ENCODE measurements at places on chromosomes 7 and 10. TPM values are rescaled to one million over a fixed set of nuclear protein-coding genes. Genes with fewer than 3 reads are reported as not detected.

DNA sequence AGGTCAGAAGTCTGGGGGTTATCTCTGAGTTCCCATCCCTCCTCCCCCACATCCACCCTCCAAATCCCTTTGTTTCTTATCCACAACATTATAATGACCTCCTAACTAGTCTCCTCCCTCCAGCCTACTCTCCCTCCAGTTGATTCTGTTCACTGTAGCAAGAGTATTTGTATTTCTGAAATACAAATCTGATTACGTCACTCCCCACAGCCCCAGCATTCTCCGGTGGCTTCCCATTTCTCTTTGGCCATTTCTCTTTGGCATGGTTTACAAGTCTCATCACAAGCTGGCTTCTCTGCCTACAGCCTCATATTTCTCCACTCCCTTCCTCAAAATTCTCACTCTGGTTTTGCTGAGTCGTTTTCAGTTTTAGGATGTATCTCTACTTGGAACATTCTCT is 24.6 kb upstream of the MRPS33 start:
- DNase-seq = no peak

DNA sequence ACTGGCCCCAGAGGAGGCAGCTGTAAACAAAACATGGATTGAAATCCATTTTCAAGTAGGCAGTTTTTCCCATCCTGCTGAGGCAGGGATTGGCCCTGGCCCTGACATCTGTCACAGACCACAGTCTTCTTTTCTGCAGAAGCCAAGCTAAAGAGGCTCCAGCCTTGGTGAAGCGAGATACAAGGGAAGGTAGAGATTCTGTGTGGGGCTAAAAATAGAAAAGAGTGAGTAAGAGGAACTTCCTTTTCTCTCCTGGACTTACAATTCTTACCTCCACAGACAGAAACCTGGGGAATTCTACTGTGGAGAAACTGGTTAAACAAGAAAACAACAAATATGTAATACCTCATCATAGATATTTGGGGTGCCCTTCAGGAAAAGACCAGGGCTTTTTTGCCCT is 624.8 kb upstream of the FZD8 start:
- DNase-seq = no peak

- no peak for DNase-seq
These were observed 612.9 kb downstream of the SORCS1 start for GRCh38 chr10:106551501-106552062.

DNA sequence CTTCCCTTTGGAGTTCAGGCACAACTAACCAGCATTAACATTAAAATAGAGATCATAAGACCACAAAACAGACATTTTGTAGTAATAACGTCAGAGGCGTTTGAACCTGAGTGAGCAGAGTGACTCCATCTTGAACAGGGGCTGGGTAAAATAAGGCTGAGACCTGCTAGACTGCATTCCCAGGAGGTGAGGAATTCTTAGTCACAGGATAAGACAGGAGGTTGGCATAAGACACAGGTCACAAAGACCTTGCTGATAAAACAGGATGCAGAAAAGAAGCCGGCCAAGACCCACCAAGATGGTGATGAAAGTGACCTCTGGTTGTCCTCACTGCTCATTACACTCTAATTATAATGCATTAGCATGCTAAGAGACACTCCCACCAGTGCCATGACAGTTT is 493.2 kb upstream of the AUTS2 start:
- DNase-seq = no peak

ZSWIM8 gene
- total RNA-seq = 31.3 TPM

GRCh38 chr7:142582351-142582750 is 166.9 kb upstream of the PRSS1 start:
- no peak for DNase-seq

CACNA2D1 gene
- total RNA-seq = 0.24 TPM

GRCh38 chr7:32958046-32959025 is 1.1 kb downstream of the FKBP9 start:
- no peak for DNase-seq

COA1 gene
- 51.5 TPM for total RNA-seq

HUS1 gene
- total RNA-seq = 55.3 TPM

ZNF655 gene
- 61.6 TPM for total RNA-seq

SPDYE2B gene
- not detected for total RNA-seq

KEL gene
- not detected for total RNA-seq

TMEM225B gene
- total RNA-seq = 0.71 TPM

MGAM2 gene
- not detected for total RNA-seq

SUGCT gene
- total RNA-seq = 2.1 TPM

- no peak for DNase-seq
These were observed 385.8 kb upstream of the KLF6 start for GRCh38 chr10:4170633-4171314.

DNA sequence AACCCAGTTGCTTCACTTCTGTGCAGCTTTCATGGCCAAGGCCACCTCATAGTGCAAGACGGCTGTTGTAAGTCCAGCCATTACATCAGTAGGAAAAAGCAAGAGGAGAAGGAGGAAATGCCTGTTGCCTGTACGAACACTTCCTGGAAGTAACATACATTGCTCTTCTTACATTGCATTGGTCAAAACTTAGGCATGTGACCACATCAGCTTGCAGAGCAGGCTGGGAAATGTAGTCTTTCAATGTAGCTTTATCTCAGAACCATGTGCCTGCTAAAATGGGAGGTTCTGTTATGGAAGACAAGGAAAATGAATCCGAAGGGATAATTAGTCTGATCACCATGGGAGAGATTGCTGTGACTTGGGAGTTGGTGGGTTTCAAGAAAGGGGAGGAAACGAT is 4.3 kb downstream of the SLC29A3 start:
- no peak for DNase-seq

HOGA1 gene
- not detected for total RNA-seq

- DNase-seq = peak; percentile 45
These were observed 1.6 kb downstream of the KLHDC10 start for GRCh38 chr7:130071701-130072622.

DNA sequence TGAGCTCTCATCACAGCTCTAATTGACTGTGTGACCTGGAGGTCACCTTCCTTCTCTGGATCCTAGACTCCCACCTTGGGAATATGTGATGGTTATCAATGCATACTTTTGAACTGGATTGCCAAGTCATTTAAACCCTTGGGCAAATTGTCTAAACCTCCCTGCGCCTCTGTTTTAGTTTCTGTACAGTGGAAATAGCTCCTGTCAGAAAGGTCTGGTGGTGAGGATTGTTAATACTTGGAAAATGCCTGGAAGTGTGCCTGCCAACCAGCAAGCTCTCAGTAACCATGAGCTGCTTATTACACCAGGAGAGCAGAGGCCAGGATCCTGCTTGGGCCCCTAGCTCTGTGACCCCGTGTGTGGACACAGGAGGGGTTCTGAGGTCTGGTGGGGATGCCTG is 108.7 kb upstream of the PPIF start:
- no peak for DNase-seq

SPAM1 gene
- not detected for total RNA-seq

ACTR1A gene
- total RNA-seq = 67.1 TPM

AQP1 gene
- total RNA-seq = 0.91 TPM

- no peak for DNase-seq
These were observed 20.4 kb downstream of the PLEKHA8 start for GRCh38 chr7:30048582-30048981.

- no peak for DNase-seq
These were observed 18.9 kb downstream of the PRF1 start for GRCh38 chr10:70583669-70584037.

- DNase-seq = no peak
These were observed 60.8 kb upstream of the ELN start for GRCh38 chr7:73966941-73967831.

ABCB4 gene
- total RNA-seq = not detected

DNA sequence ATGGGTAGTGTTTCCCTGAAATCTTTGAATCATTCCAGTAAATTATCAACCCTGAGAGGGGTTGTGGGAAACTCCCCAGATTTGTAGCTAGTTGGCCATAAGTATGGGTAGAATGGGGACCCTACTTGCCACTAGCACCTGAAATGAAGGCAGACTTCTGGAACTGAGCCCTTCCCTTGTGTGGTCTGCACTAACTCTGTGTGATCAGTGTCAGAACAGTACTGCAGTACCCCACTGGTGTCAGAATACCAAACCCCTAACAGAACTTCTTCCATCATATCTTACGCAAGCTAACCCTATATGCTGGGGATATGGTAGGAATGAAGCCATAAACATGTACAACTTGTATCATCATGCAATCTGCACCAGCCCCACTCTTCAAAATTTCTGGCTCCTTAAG is 50.8 kb downstream of the ABI1 start:
- DNase-seq = no peak

GRCh38 chr7:34756691-34757090 is 98.7 kb downstream of the NPSR1 start:
- DNase-seq = no peak

DNA sequence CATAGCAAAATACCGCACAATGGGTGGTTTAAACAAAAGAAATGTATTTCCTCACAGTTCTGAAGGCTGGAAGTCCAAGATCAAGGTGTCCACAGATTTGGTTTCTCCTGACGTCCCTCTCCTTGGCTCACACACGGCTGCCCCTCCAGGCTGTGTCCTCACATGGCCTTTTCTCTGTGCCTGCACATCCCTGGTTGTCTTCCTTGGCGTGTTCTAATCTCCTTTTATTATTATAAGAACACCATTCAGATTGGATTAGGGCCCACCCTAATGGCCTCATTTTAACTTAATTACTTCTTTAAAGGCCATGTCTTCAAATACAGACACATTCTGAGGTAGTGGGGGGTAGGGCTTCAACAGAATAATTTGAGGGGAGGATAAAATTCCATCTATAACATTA is 87.9 kb downstream of the FZD1 start:
- DNase-seq = no peak

GRCh38 chr7:155234158-155234492 is 63.6 kb upstream of the INSIG1 start:
- DNase-seq = no peak

DNA sequence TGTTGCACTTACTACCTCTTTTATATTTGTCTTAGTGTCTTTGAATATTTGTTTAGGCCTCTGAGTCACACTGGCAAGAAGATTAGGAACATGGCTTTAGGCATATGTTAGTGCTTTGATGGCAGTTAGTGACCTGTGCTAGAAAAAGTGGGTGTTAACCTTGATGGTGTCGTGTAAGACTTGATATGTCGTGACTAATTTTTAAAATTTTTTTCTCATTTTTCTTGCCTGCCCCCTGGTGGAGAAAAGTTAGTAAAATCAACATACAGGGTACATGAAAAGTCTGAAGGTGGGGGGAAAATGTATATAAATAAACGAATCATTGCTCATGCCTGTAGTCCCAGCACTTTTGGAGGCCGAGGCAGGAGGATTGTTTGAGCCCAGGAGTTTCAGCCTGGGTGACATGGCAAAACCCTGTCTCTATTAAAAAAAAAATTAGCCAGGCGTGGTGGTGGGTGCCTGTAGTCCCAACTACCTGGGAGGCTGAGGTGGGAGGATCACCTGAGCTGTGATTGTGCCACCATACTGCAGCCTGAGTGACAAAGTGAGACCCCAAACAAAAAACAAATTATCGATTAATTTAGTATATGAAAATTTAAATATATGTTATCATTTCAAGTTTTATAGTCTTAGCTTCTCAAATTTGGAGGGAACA is 44.6 kb downstream of the TAX1BP1 start:
- no peak for DNase-seq

GRCh38 chr7:137953665-137954470 is 48.0 kb downstream of the CREB3L2 start:
- no peak for DNase-seq

GRCh38 chr7:43130347-43130746 is 17.9 kb downstream of the HECW1 start:
- DNase-seq = no peak

DNA sequence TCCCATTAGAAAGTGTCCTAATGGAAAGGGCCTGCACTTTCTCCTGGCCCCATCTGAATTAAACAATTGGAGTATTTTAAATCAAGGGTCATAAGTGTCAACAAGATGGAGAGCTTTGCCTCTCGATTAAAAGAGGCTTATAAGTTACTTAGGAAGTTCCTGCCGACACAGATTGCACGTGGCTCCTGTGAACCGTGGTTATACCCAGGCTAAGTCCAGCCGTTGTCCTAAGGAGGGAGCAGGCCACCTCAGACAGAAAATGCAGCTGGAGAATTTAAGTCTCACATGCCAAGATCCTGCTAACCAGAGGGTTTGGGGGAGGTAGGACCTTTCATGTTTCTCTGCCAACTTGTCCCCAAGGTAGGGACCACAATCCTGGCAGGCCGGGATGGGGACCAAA is 626.5 kb upstream of the GALNT17 start:
- DNase-seq = no peak

SLC13A1 gene
- not detected for total RNA-seq

CCL24 gene
- not detected for total RNA-seq

WDFY4 gene
- 3.9 TPM for total RNA-seq

- DNase-seq = no peak
These were observed 68.0 kb downstream of the VOPP1 start for GRCh38 chr7:55504093-55504859.

CXCL12 gene
- 0.16 TPM for total RNA-seq

DNA sequence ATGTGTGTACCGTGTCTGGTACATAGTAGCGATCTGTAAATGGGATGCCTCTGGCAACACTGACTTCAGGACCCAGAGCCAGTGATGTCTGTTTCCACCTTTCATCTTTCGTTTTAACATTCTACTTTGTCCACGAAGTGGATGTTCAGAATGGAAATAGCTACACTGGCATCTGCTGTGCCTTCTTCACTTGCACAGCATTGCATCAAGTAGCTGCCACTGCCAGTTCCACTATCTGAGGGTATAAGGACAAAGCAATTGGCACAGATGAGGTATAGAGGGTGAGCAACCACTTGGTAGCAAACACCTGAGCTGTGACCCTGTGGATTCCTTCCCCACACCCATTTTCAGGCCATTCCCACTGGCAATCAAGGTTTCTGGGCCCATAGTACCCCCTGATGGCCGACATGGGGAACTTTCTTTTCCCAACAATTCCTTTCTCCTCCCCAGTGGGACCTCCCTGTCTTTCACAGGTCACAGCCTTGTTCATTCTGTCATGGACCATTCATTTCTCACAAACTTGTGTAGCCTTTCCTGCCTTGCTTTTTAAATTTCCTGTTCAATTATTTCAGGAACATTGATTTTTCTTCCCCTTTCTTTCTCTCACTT is 4.0 kb downstream of the ITGA8 start:
- no peak for DNase-seq

GRCh38 chr7:111728635-111728995 is 166.3 kb upstream of the IMMP2L start:
- DNase-seq = no peak

- DNase-seq = no peak
These were observed 97.1 kb upstream of the ARID5B start for GRCh38 chr10:61804414-61804813.

GRCh38 chr7:152674860-152675758 is 832 bp downstream of the XRCC2 start:
- DNase-seq = no peak

DNA sequence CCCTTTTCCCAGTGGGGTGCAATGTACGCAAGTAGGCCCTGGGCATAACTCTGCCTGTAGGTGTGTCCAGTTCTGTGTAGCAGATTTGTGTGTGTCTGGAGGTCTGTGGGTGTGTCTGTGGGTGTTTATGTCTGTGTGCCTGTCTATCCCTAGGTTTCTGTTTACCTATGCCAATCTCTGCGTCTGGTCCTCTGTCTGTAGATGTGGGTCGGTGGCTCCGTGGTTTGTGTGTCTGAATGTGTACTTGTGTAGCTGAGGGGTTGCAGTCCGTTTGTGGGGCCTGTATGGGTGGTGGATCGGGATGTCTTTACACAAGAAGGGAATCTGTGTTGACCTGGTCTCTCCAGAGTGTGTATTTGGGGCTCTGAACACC is 932 bp downstream of the NYAP1 start:
- DNase-seq = no peak

GRCh38 chr10:88555190-88555908 is 27.8 kb downstream of the RNLS start:
- DNase-seq = no peak

Measured in activated T-cell treated with anti-CD3 and anti-CD28 coated beads, Interleukin-2, amount 50 U/mL, for 4 hours (primary cell).